Inflammatory macrophage treated with lipopolysaccharide for 4 hours (primary cell): ENCODE measurements at places on chromosomes 6 and 20.

- DNase-seq, result no peak
Observed at GRCh38 chr20:61611401-61612180, 359.5 kb downstream of the CDH4 start.

- DNase-seq, result peak; percentile 70
Observed at GRCh38 chr20:62921119-62921687, 5.1 kb downstream of the DIDO1 start.

GRCh38 chr6:89297695-89298351, 17.3 kb downstream of the GABRR2 start:
- peak; percentile 46 for DNase-seq

- DNase-seq, result no peak
Observed at GRCh38 chr20:14536738-14537137, 199.3 kb upstream of the FLRT3 start.

GRCh38 chr6:97068211-97068610, 143.7 kb downstream of the KLHL32 start:
- peak; percentile 21 for DNase-seq

DNA sequence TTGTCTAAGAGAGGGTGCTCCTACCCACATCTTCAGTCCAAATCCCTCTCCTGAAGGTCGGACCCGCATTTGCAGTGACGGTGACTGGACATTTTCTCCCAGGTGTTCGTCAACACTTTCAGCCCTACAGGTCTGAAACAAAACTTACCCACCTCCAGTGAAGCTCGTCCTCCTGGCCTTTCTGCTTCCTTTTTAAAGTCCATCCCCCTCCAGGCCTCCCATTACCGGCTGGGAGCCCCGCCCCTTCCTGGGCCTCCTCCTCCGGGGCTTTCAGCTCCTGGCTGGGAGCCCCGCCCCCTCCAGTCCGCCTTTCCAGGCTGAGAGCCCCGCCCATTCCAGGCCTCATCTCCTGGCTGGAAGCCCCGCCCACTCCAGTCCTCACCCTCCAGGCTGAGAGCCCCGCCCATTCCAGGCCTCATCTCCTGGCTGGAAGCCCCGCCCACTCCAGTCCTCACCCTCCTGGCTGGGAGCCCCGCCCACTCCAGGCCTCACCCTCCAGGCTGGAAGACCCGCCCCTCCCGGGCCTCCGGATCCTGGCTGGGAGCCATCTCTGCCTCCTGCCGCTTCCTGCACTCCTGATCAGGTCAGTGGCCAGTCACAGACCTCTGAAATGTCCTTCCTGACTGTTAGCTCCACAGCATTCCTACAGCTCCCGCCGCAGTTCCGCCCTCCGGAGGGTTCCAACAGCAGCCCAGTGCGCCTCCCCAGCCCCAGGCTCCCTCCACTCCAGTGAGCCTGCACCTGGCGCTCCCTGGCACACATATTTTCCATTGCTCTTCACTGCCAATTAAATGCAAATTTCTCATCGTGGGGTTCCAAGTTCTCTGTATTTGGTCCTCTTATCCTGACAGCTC, 98.5 kb downstream of the LY86 start:
- peak; percentile 83 for DNase-seq

GRCh38 chr6:84508981-84509380, 255.4 kb downstream of the TBX18 start:
- DNase-seq, result no peak

DNA sequence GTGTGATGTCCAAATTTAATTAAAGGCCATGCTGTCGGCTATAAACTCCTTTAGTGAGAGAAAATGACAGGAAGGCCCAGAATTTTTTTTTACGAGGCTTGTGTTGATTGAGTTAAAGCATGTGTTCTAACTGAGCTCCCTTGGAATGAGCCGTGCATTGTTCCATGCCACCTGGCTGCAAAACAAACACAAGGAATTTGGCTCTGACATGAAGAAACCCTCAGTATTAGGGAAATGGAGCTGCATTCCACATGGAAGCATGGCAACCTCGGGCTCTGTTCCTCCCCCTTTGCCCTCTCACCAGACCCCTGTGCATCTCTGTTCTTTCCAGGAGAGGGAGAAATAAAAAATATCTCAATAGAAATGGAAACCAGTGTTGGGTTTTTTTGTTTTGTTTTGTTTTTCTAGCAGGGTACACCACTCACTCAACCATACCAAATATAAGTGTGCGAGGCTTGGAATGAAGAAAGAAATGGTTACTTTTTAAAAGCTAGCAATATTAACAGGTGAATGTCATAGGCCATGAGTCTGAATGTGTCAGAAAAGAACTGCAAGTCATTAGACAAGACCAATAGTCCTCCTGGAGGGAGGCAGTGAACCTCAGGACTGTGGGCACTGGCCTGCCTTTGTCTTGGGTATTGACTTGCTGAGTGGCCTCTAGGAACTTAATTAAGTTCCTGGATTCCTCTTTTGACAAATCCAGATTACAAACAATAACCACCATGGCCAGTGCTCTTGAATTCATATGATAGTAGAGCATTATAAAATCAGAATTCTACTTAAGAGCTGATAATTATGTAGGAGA, 935.1 kb downstream of the KIF16B start:
- DNase-seq, result no peak

- no peak for DNase-seq
Observed at GRCh38 chr20:10603971-10604864, 69.6 kb downstream of the JAG1 start.

GRCh38 chr6:38067263-38067980, 247.9 kb downstream of the ZFAND3 start:
- DNase-seq, result no peak

DNA sequence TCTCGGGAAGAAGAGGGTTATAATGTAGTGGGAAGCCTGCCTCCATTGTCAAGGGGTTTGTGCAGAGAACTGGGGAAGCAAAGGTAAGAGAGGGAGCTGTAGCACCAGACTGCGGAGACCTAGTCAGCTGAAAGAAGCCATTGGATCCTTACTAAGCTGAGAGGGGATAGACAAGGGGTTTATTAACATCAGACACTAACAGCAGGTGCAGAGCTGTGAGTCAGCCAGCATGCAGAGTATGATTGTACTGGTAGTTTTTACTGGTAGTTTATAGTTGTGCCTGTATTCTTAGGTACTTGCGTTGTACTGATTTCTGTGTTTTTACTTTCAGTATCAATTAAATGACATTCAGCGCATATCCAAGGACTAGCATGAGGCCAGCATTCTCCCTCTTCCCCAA, 17.8 kb upstream of the COL19A1 start:
- no peak for DNase-seq

DNA sequence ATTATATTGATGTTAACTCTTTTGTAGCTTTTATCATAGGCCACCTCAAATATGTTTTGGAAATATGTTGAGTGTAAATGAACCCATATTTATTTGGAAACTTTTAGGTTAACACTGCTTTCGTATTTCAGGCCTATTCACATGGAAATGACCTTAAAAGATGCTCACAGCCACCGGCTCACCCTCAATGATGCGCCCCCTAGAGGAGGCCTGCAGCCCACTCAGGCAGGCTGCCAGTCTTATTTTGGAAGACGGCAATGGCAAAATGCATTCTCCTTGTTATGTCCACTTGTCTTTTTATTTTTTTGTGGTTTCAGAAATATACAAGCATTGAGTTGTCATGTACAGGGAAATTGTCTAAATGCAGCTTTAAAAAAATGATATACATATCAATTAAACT, 869.7 kb downstream of the PHF3 start:
- no peak for DNase-seq

DNA sequence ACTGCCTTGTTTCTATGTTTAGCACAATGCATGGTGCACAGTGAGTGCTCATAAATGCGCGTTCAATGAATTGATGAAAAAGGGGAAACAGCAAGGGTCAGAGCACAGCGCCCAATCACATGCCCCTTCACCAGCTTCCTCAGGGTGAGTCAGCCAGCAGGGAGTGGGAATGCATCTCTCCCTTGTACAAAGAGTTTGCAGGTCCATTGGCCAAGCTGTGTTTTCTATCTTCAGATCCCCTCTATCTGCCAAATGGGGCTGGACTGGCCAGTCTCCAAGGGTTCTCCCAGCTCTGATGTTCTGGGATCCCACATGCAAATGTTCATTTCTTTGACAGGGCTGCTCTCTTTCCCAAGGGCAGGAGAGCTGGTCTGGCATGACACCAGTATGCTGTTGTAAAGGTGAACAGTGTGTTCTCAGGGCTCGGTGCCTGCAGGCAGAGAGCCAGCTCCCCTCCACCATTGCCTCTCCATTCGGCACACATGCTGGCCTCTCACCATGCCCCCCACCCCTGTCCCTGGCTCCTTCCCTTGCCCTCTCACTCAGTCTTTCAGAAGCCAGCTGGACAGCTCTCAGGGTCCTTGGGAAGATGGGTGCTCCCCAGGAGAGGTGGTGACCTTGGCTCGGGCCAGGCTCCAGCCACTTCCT, 25.0 kb downstream of the ANGPT4 start:
- DNase-seq, result peak; percentile 39

DNA sequence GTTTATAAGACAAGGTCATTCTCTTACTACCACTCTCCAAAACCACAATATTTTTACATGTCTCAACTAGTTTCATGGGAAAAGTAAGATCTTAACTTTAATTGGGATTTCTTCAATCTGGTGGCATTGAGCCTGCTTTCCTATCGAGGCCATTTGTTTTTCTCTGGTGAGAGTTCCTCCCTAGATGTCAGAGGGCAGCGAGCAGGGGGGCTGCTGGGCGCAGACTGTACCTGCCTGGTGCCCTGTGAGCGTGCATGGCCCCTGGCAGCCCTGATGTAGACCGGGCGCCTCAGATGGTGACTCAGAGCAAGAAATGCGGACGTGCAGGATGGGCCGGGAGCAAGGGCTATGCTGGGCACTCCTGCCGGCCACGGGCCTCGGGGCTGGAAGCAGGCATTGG, 27.2 kb downstream of the ERMARD start:
- no peak for DNase-seq

GRCh38 chr6:118298476-118299427, 249.3 kb upstream of the PLN start:
- no peak for DNase-seq

- DNase-seq, result no peak
Observed at GRCh38 chr6:123159861-123160260, 163.8 kb downstream of the CLVS2 start.

DNA sequence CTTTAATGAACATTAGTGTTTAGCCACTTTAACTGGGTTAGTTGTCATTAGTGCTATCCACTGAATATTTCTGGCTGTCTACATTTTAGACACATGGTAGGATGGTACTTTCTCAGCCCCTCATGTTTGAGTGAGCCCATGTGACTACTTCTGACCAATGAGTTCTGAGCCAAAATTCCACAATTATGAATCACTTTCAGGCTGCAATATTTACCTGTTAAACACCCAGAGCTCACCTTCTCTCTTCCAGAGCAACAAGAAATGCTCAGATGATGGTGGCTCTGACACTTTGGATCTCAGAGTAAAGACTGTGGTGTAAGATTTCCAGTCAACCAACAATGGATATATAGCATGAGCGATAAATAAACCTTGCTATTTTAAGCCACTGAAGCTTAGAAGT, 24.8 kb downstream of the SPACA1 start:
- DNase-seq, result no peak

GRCh38 chr6:25794784-25795183, 37.1 kb downstream of the SLC17A1 start:
- DNase-seq, result no peak

GRCh38 chr20:62727584-62728027, 19.0 kb downstream of the NTSR1 start:
- no peak for DNase-seq

- DNase-seq, result no peak
Observed at GRCh38 chr20:41650231-41650948, 32.2 kb upstream of the CHD6 start.

- no peak for DNase-seq
Observed at GRCh38 chr20:41889126-41889843, 271.1 kb upstream of the CHD6 start.

- peak; percentile 87 for DNase-seq
Observed at GRCh38 chr6:116314878-116315277, 35.1 kb upstream of the TSPYL1 start.

DNA sequence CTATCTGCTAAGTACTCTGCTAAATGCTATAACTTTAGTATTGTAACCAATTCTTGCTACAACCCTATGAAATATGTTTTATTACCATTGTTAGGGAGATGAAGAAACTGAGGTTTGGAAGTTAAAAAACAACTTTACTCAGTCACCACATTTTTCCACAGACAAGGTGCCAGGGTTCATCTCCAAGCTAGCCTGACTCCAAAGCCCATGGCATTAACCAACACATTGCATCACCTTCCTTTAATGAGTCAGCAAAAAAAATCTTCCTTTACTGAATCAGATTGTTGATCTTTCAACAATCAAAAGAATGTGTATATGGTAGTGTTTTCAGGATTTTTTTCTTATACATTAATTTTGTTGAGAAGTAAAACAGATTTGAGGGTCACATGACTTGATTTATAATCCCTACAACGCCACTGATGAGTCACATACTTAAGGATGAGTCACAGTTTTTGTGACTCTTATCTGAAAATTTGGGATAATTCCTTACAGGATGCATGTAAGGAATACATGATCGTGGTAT, 41.5 kb downstream of the MAN1A1 start:
- peak; percentile 33 for DNase-seq

DNA sequence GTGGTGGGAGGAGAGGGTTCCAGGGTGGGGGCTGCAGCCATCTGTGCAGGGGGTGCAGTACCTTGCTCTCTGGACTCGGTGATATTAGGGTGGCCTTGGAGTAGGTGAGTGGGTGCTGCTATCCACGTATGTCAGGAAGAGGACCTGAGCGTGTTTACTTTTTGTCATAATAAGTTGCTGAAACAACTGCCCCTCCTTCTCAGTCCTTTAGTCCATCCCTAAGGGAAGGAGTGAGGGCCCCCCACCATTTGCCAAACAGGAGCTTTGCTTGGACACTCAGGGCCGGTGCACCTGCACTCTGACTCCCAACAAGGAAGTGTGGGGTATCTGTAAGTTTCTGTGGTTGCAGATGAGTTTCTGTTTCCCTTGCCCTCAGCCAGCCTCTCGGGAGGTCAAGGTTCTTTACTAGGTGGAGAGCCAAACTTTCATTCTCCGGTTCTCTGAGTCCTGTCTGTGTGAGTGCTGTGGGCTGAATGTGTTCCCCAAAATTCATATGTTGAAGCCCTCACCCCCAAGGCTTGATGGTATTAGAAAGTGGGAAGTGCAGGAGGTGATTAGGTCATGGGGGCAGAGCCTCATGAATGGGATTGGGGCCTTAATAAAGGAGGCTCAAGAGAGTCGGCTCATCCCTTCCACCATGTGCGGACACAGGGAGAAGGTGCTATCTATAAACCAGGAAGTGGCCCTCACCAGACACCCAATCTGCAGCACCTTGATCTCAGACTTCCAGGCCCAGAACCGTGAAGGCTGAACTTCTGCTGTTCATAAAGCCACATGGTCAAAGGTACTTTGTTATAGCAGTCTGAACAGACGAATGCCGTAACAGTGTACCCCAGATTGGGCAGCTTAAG, 19.6 kb upstream of the CCR6 start:
- DNase-seq, result no peak
